ENCODE measurements at places on chromosomes 5 and 9.
A peak's percentile ranks its signal among the peaks of the same experiment; 100 is the strongest.

DNA sequence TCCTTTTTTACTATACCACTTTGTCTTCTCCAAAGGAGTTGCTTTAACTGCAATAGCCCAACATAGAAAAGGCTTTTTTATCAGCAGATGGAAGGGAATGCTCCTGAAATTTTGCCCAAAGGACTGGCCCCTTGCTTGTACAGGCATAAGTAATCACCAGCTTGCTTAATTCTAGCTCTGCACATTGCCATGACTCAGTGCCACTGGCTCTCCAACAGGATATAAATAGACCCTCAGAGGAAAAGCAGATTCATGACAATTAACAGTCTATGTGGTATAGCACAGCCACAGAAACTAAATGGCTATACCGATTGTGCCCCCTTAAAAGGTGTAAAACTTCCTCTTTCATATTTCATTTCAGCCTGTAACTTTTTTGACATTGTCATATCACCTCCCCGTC, 227.0 kb downstream of the ZNF608 start:
- H3K4me3 ChIP-seq: no peak overlapping the region
- no peaks in the 10 kb centered on the region for H3K27me3 ChIP-seq
- no peak overlapping the region for H3K27ac ChIP-seq
- no peaks in the 10 kb centered on the region for H3K36me3 ChIP-seq

- H3K36me3 ChIP-seq: no peaks in the 10 kb centered on the region
- no peak for DNase-seq
- H3K27me3 ChIP-seq: no peaks in the 10 kb centered on the region
Observed at GRCh38 chr5:87951661-87952060, 317.0 kb downstream of the TMEM161B start.

DNA sequence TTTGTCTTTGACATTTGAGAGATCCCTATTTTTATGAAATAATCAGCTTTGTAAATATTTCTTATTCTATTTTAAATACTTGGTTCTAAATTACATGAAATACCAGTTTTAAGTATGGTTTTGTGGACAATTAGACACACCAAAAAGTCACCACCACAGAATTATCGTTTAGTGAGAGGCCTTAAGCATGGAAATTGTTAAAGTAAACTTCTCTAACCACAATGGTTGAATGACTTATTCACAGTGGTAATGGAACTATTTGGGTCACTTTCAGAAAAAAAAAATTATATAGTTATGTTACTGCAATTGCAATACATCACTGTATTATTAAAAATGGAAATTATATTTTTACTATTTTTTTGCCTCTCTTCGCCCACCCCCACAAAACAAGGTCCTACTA, 1252.5 kb downstream of the EFNA5 start:
- no peak for DNase-seq
- H3K36me3 ChIP-seq: no peaks in the 10 kb centered on the region
- H3K4me3 ChIP-seq: no peak overlapping the region
- no peak overlapping the region for H3K27ac ChIP-seq

DNA sequence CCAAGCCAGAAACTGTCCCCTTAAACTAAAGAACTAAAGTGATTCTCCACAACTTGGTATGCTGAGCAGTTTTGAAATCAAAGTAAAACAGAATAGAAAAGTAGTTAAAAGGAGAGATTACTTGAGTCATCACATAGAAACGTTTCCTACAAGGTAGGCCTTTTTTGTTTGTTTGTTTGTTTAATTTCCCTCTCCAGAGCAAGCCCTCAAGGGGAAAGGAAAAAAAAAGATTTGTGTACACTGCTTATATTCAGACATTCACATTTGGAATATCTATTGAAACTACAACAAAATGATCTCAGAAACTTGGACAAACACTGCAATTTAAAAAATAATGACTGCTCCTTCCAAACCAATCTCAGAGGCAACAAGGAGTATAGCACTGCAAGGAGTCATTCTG, 304.7 kb upstream of the NREP start:
- no peaks in the 10 kb centered on the region for H3K4me1 ChIP-seq
- H3K27ac ChIP-seq: no peak overlapping the region
- H3K4me3 ChIP-seq: no peak overlapping the region
- H3K27me3 ChIP-seq: no peaks in the 10 kb centered on the region
- DNase-seq: no peak

GRCh38 chr9:128456613-128457061, 831 bp downstream of the ODF2 start:
- no peaks in the 10 kb centered on the region for H3K36me3 ChIP-seq
- DNase-seq: peak; percentile 81
- H3K4me1 ChIP-seq: no peaks in the 10 kb centered on the region

- H3K27ac ChIP-seq: no peak overlapping the region
- H3K36me3 ChIP-seq: no peaks in the 10 kb centered on the region
- H3K4me1 ChIP-seq: no peaks in the 10 kb centered on the region
- H3K4me3 ChIP-seq: no peak overlapping the region
Observed at GRCh38 chr5:106121972-106122605, 1548.6 kb downstream of the EFNA5 start.

- H3K4me3 ChIP-seq: no peak overlapping the region
- H3K27ac ChIP-seq: no peak overlapping the region
- no peaks in the 10 kb centered on the region for H3K4me1 ChIP-seq
- no peaks in the 10 kb centered on the region for H3K27me3 ChIP-seq
- no peaks in the 10 kb centered on the region for H3K36me3 ChIP-seq
- no peak for DNase-seq
Observed at GRCh38 chr5:166991601-166992000, 1299.8 kb upstream of the WWC1 start.

DNA sequence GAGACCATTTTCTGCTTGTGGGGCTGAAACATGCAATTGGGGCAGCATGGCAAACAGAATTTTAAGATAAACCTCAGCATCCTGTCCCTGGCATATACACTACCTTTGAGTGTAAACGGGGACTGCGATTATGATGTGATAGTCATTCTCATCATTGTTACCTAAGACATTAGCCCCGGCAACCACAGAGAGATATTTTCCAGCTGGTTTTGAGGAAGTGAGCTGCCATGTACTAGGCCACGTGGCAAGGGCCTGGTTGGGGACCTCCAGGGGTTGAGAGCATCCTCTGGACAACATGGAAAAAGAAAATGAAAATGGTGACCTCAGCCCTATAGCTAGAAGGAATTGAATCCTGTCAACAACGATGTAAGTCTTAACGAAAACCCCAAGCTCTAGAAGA, 623.6 kb upstream of the CDH18 start:
- H3K36me3 ChIP-seq: no peaks in the 10 kb centered on the region
- no peak for DNase-seq
- no peak overlapping the region for H3K4me3 ChIP-seq
- H3K27ac ChIP-seq: no peak overlapping the region

DNA sequence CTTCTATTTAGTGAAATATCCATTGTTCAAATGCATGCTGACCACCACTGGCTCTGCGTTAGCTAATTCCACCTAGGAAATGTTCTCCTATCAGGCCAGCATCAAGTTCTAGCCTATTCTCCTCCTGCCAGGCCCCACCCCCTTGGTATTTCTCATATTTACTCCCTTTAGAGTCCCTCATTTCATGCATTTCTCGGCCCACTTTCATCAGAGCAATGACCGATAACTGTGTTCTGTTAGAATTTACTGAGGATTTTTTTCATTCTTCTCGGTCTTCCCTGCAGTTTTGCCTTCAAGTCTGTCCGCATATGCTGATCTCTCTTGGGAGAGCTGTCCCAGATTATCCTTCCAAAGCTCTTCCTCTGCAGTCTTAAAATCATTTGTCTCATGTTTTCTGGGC, 143.4 kb downstream of the GOLPH3 start:
- H3K36me3 ChIP-seq: no peaks in the 10 kb centered on the region
- H3K4me3 ChIP-seq: no peak overlapping the region
- no peaks in the 10 kb centered on the region for H3K27me3 ChIP-seq
- H3K4me1 ChIP-seq: no peaks in the 10 kb centered on the region
- no peak for DNase-seq
- no peak overlapping the region for H3K27ac ChIP-seq

DNA sequence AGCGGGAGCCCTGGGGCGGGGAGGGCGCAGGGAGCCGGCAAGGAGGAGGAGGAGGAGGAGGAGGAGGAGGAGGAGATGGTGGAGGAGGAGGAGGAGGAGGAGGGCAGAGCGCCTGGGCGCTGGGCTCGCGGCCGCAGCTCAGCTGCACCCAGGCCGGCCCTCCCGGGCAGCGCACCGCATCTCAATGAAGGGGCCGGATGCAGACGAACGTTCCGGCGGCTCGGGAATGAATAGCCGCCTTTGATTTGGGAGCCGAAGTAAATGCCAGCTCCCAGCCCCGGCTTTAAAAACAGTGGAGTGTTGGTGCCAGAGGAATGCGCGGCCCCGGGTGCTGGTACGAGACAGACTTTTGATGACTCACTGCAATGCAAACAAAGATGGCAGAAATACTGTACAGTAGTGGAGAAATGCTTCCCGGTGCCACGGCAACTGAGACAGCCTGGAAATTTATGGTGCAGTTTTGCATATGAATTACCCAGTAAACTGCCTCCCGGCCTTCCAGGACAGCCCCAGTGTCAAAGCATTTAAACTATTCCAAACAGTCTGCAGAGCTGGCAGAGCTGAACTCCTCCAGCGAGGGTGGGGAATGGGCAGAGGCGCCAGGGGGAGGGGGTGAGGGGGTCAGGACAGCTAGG, 43.1 kb downstream of the NACC2 start:
- peaks cover 30% of the 10 kb centered on the region for H3K4me1 ChIP-seq
- H3K27ac ChIP-seq: peak overlapping the region; percentile 76
- peak overlapping the region; percentile 53 for H3K4me3 ChIP-seq
- H3K27me3 ChIP-seq: no peaks in the 10 kb centered on the region

DNA sequence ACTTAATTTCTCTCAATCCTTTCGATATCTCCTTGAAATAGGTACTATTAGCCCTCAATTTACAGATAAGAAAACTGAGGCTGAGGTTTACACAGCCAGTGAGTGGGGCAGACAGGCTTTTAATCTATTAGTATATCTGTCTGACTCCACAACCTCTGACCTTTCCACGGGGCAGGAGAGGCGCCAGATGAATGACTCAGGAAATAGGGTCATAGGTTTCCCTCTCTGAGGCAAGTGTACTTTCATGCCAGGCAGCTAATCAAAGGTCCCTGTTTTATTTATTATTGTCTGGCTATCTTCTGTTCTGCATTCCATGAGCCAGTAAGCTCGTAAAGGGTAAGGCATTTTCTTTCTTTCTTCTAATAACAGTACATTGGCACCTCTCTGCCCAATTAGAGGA, 79.6 kb upstream of the KLF4 start:
- H3K4me1 ChIP-seq: no peaks in the 10 kb centered on the region
- DNase-seq: no peak
- no peak overlapping the region for H3K4me3 ChIP-seq
- H3K27me3 ChIP-seq: no peaks in the 10 kb centered on the region
- no peak overlapping the region for H3K27ac ChIP-seq
- H3K36me3 ChIP-seq: no peaks in the 10 kb centered on the region

GRCh38 chr9:80437825-80438224, 866.1 kb downstream of the TLE4 start:
- no peak overlapping the region for H3K4me3 ChIP-seq
- H3K27me3 ChIP-seq: no peaks in the 10 kb centered on the region
- no peak for DNase-seq
- H3K4me1 ChIP-seq: no peaks in the 10 kb centered on the region
- no peaks in the 10 kb centered on the region for H3K36me3 ChIP-seq

- no peaks in the 10 kb centered on the region for H3K4me1 ChIP-seq
- no peak overlapping the region for H3K27ac ChIP-seq
- DNase-seq: no peak
- H3K4me3 ChIP-seq: no peak overlapping the region
Observed at GRCh38 chr5:135067587-135067986, 33.6 kb upstream of the PITX1 start.

DNA sequence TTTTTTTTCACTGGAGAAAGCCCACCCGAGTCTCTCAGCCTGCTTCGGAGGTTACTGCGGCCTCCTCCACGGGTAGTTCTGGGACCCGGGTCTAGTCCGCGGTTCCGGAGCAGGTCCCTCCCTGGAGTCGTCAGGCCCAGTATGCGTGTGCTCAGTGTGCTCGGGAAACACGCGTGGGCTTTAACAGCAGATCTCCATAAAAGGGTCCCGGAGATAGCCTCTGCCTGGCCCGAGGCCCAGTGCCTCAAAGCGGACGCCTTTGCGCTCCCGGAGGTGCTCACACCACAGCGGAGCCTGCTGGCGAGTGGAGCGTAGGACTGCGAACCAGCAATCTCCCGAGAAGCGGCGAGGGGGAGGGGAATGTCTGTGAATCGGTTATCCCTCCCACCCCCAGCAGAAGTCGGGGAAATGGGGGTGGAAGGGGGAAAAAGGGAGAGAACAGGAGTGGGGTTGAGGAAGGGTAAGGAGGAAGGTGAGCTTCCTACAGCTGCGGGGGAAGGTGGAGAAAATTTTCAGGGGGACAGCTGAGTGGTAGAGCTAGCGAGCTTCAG, 28.7 kb downstream of the CDKN2A start:
- H3K36me3 ChIP-seq: no peaks in the 10 kb centered on the region
- peak overlapping the region; percentile 21 for H3K4me3 ChIP-seq
- peaks cover 73% of the 10 kb centered on the region for H3K27me3 ChIP-seq

GRCh38 chr5:21831145-21831787, 1021.9 kb downstream of the CDH12 start:
- H3K4me3 ChIP-seq: no peak overlapping the region
- no peaks in the 10 kb centered on the region for H3K4me1 ChIP-seq
- no peaks in the 10 kb centered on the region for H3K27me3 ChIP-seq
- H3K27ac ChIP-seq: no peak overlapping the region
- no peak for DNase-seq

DNA sequence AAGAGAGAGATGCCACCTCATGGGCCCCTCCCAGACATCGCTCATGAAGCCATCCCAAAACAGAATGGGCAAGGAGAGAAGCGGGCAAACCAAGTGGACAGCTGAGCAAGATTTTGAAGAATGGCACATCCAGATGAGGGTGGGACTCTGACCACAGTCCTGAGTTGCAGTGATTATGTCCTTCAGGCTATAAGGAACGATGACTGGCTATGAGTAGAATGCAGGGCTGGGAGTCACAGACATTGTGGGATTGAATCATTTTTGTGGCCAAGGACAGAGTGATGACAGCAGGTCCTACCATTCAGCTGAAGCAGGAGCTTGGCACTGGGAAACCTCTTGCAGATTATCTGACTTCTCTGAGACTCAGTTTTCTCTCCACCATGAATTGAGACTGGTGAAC, 245.7 kb upstream of the SLC30A5 start:
- no peaks in the 10 kb centered on the region for H3K27me3 ChIP-seq
- no peak overlapping the region for H3K27ac ChIP-seq
- H3K4me1 ChIP-seq: no peaks in the 10 kb centered on the region
- no peak overlapping the region for H3K4me3 ChIP-seq
- DNase-seq: no peak

GRCh38 chr5:117380316-117380715, 805.7 kb upstream of the SEMA6A start:
- no peaks in the 10 kb centered on the region for H3K4me1 ChIP-seq
- H3K27ac ChIP-seq: no peak overlapping the region

GRCh38 chr5:73859696-73860095, 233.7 kb downstream of the ARHGEF28 start:
- no peak for DNase-seq
- H3K27ac ChIP-seq: no peak overlapping the region
- H3K27me3 ChIP-seq: no peaks in the 10 kb centered on the region
- no peaks in the 10 kb centered on the region for H3K36me3 ChIP-seq

- no peaks in the 10 kb centered on the region for H3K36me3 ChIP-seq
- H3K4me1 ChIP-seq: no peaks in the 10 kb centered on the region
- DNase-seq: no peak
- H3K4me3 ChIP-seq: peak overlapping the region; percentile 35
- H3K27ac ChIP-seq: no peak overlapping the region
Observed at GRCh38 chr5:76084496-76085242, 1.5 kb downstream of the SV2C start.
